ENCODE measurements at places on chromosomes 7 and 10.
A peak's percentile ranks its signal among the peaks of the same experiment; 100 is the strongest.

DNA sequence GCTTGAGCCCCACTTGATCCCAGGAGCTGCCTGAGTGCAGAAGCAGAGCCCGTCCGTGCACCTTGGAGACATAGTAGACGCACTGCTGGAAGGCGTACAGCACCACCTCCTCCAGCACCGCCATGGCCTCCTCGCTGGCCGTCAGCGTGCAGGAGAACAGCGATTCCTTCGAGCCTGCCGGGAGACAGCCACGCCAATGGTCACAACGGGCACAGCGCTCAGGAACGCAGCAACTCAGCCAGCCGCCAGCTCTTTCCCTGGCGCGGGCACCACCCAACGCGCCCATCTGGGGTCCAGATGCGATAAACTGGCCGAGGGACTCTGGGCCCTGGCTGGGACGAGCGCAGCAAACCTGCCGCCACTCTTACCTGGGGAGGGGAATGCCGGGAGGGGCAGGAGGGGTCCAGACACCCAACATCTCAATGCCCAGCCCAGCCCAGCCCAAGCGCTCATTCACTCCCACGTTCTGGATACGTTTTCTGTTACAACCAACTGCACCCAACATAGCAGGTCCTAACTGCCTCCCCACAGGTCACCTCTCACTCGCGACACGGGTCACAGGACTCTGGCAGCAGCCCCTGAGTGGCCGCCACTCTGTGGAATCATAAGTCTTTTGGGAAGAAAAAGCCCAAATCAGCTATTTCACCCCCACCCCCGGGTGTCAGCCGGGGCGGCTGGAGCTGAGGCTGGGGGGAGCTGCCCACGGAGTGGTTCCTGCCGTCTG, 41.9 kb downstream of the AP5Z1 start:
- peak; percentile 19 for DNase-seq

- DNase-seq: peak; percentile 95
Observed at GRCh38 chr10:79331709-79332108, 15.6 kb upstream of the PPIF start.

- DNase-seq: peak; percentile 90
Observed at GRCh38 chr7:85172530-85172941, 14.3 kb downstream of the SEMA3D start.

- DNase-seq: peak; percentile 5
Observed at GRCh38 chr7:85111761-85112160, 75.1 kb downstream of the SEMA3D start.
